ENCODE measurements at places on chromosomes 11 and 22. TPM values are rescaled to one million over a fixed set of nuclear protein-coding genes. Genes with fewer than 3 reads are reported as not detected.
A peak's percentile ranks its signal among the peaks of the same experiment; 100 is the strongest.

PRDM11 gene
- 8.8 TPM for polyA plus RNA-seq

TMPRSS5 gene
- polyA plus RNA-seq, result 0.63 TPM

ZNF280A gene
- polyA plus RNA-seq, result 0.44 TPM

MYEOV gene
- not detected for polyA plus RNA-seq

NNMT gene
- 385 TPM for polyA plus RNA-seq

GLYAT gene
- polyA plus RNA-seq, result 1.6 TPM

ST14 gene
- 81.4 TPM for polyA plus RNA-seq

TRPM5 gene
- polyA plus RNA-seq, result 0.13 TPM

LUZP2 gene
- 2.2 TPM for polyA plus RNA-seq

CCDC134 gene
- polyA plus RNA-seq, result 7.4 TPM

P2RX6 gene
- polyA plus RNA-seq, result 8.0 TPM

THAP7 gene
- polyA plus RNA-seq, result 41.2 TPM

- H3K27ac ChIP-seq, result no peak overlapping the region
- H3K36me3 ChIP-seq, result no peaks in the 10 kb centered on the region
- no peaks in the 10 kb centered on the region for H3K4me1 ChIP-seq
- H3K4me3 ChIP-seq, result no peak overlapping the region
These were observed 8.1 kb downstream of the INPP5J start for GRCh38 chr22:31130873-31131272.

- no peak overlapping the region for H3K4me3 ChIP-seq
- H3K27ac ChIP-seq, result no peak overlapping the region
- H3K36me3 ChIP-seq, result no peaks in the 10 kb centered on the region
These were observed 901.4 kb upstream of the API5 start for GRCh38 chr11:42410251-42410955.

DNA sequence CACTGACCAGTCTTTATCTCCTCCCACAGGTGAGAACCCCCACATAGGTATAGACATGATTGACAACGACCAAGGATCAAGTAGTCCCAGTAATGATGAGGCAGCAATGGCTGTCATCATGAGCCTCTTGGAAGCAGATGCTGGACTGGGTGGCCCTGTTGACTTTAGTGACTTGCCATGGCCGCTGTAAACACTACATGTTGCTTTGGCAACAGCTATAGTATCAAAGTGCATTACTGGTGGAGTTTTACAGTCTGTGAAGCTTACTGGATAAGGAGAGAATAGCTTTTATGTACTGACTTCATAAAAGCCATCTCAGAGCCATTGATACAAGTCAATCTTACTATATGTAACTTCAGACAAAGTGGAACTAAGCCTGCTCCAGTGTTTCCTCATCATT, 76.5 kb downstream of the BTBD10 start:
- H3K27me3 ChIP-seq, result no peaks in the 10 kb centered on the region
- H3K4me1 ChIP-seq, result no peaks in the 10 kb centered on the region
- H3K27ac ChIP-seq, result no peak overlapping the region
- no peaks in the 10 kb centered on the region for H3K36me3 ChIP-seq
- peak; percentile 52 for DNase-seq
- H3K4me3 ChIP-seq, result no peak overlapping the region

DNA sequence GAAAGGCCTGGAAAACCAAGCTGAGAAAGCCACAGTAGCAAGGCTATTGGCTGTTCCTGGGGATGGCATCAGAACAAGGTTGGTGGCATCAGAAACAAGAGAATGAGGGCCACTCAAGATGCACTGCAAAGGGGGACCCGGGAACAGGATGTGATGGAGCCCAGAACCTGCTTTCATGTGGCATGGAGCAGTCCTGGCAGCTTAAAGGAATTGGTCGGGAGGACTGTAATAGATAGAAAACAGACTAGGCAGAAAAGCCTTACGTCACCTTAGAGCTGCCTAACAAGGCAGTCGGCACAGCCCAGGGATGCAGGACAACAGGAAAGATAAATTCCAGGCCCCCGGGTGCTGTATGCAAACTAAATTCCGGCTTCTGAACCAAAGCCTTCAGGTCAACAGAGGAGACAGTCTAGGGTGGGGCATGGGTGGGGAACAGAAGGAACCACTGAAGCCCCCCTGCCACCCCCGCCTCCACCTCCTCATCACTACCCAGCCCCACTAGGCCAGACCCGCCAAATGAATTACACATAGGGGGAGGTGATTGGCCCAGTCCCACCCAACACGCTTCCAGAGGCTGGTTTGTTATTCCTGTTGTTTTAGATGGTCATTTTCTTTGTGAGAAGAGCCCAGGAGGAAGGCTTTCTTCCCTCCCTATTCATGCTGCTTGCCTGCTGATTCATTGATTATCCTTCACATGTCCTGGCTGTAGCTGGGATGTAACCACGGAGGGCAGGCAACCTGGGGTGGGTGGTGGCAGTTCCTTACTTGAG, 25.7 kb upstream of the LRRC55 start:
- no peaks in the 10 kb centered on the region for H3K36me3 ChIP-seq
- H3K4me1 ChIP-seq, result peaks cover 5% of the 10 kb centered on the region
- no peak overlapping the region for H3K4me3 ChIP-seq
- H3K27ac ChIP-seq, result no peak overlapping the region
- DNase-seq, result peak; percentile 48

GRCh38 chr11:124123622-124124021, 8.4 kb downstream of the VWA5A start:
- no peak overlapping the region for H3K4me3 ChIP-seq
- H3K36me3 ChIP-seq, result peaks cover 4% of the 10 kb centered on the region
- no peak overlapping the region for H3K27ac ChIP-seq

- H3K36me3 ChIP-seq, result no peaks in the 10 kb centered on the region
- no peaks in the 10 kb centered on the region for H3K27me3 ChIP-seq
- H3K4me3 ChIP-seq, result no peak overlapping the region
- no peak for DNase-seq
- peaks cover 5% of the 10 kb centered on the region for H3K4me1 ChIP-seq
These were observed 23.2 kb downstream of the NEAT1 start for GRCh38 chr11:65445604-65446445.

GRCh38 chr11:113163291-113164030, 150.9 kb upstream of the TTC12 start:
- no peaks in the 10 kb centered on the region for H3K36me3 ChIP-seq
- H3K4me3 ChIP-seq, result no peak overlapping the region
- no peak for DNase-seq

GRCh38 chr11:43685440-43685839, 4.9 kb downstream of the HSD17B12 start:
- H3K27me3 ChIP-seq, result no peaks in the 10 kb centered on the region
- H3K4me1 ChIP-seq, result no peaks in the 10 kb centered on the region
- DNase-seq, result no peak
- no peak overlapping the region for H3K4me3 ChIP-seq
- H3K36me3 ChIP-seq, result no peaks in the 10 kb centered on the region
- no peak overlapping the region for H3K27ac ChIP-seq

- DNase-seq, result peak; percentile 65
- peak overlapping the region; percentile 24 for H3K27ac ChIP-seq
- H3K36me3 ChIP-seq, result no peaks in the 10 kb centered on the region
- H3K4me1 ChIP-seq, result peaks cover 19% of the 10 kb centered on the region
These were observed 4.0 kb downstream of the DEAF1 start for GRCh38 chr11:690738-691633.

- no peaks in the 10 kb centered on the region for H3K27me3 ChIP-seq
- DNase-seq, result no peak
- no peak overlapping the region for H3K4me3 ChIP-seq
- H3K4me1 ChIP-seq, result no peaks in the 10 kb centered on the region
- peaks cover 1% of the 10 kb centered on the region for H3K36me3 ChIP-seq
These were observed 12.2 kb downstream of the MED19 start for GRCh38 chr11:57699813-57700212.

DNA sequence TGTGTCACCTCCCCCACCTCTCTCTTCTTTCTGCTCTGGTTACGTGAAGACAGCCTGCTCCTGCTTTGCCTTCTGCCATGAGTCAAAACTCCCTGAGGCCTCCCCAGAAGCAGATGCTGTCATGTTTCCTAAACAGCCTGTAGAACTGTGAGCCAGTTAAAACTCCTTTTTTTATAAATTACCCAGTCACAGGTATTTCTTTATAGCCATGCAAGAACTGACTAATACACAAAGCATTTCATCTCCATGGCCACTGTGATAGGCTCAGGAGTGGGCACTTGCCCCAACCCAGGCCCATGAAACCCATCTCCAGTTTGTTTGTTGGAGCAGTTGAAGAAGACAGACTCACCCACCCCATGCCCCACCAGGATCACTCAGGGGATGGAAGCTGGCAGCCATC, 253.3 kb upstream of the ISX start:
- no peak overlapping the region for H3K27ac ChIP-seq
- no peaks in the 10 kb centered on the region for H3K36me3 ChIP-seq
- H3K27me3 ChIP-seq, result no peaks in the 10 kb centered on the region
- H3K4me3 ChIP-seq, result no peak overlapping the region
- H3K4me1 ChIP-seq, result peaks cover 15% of the 10 kb centered on the region

GRCh38 chr22:20422271-20423007, 15.2 kb downstream of the SCARF2 start:
- H3K27me3 ChIP-seq, result no peaks in the 10 kb centered on the region
- peak overlapping the region; percentile 94 for H3K27ac ChIP-seq
- H3K36me3 ChIP-seq, result no peaks in the 10 kb centered on the region
- peaks cover 36% of the 10 kb centered on the region for H3K4me1 ChIP-seq
- H3K4me3 ChIP-seq, result no peak overlapping the region

DNA sequence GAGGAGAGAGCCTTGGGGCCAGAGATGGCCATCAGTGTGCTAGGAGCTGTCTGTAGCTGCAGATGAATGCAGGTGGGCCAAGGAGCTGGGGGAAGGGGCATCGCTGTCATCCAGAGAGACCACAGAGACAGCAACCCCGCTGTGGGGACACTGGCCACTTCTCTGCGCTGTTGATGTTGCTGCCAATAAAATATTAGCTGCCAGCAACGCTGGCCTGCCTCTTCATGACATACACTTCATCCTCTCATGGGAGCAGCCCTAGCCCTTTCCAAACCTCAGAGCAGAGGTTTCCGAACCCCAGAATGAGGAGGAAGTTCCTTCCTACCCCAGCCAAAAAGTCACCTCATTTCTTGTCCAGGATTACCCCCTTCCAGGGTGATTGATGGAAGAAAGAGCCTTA, 106.2 kb downstream of the PARVA start:
- H3K36me3 ChIP-seq, result no peaks in the 10 kb centered on the region
- H3K27ac ChIP-seq, result peak overlapping the region; percentile 31
- no peaks in the 10 kb centered on the region for H3K4me1 ChIP-seq
- no peak for DNase-seq
- H3K27me3 ChIP-seq, result no peaks in the 10 kb centered on the region

GRCh38 chr11:46343520-46343919, 3.7 kb upstream of the DGKZ start:
- no peaks in the 10 kb centered on the region for H3K27me3 ChIP-seq
- no peak overlapping the region for H3K4me3 ChIP-seq
- DNase-seq, result no peak
- H3K36me3 ChIP-seq, result no peaks in the 10 kb centered on the region
- H3K27ac ChIP-seq, result no peak overlapping the region

GRCh38 chr11:72625691-72626413, 48.4 kb downstream of the PDE2A start:
- H3K4me3 ChIP-seq, result no peak overlapping the region
- H3K4me1 ChIP-seq, result peaks cover 17% of the 10 kb centered on the region
- H3K36me3 ChIP-seq, result no peaks in the 10 kb centered on the region
- peak; percentile 83 for DNase-seq

DNA sequence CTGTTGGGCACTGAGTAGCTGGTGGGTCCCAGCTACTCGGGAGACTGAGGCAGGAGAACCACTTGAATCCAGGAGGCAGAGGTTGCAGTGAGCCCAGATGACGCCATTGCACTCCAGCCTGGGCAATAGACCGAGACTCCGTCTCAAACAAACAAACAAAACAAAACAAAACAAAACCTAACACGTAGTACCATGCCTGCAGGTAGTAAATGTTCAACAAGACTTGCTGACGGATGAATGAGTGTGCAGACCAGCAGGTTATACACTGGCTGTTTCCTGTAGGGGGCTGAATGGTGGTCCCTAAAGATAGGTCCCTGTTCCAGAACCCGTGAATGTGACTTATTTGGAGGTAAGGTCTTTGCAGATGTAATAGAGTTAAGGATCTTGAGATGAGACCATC, 12.8 kb upstream of the MRGPRD start:
- no peak overlapping the region for H3K4me3 ChIP-seq
- H3K36me3 ChIP-seq, result no peaks in the 10 kb centered on the region
- DNase-seq, result no peak
- no peaks in the 10 kb centered on the region for H3K4me1 ChIP-seq

DNA sequence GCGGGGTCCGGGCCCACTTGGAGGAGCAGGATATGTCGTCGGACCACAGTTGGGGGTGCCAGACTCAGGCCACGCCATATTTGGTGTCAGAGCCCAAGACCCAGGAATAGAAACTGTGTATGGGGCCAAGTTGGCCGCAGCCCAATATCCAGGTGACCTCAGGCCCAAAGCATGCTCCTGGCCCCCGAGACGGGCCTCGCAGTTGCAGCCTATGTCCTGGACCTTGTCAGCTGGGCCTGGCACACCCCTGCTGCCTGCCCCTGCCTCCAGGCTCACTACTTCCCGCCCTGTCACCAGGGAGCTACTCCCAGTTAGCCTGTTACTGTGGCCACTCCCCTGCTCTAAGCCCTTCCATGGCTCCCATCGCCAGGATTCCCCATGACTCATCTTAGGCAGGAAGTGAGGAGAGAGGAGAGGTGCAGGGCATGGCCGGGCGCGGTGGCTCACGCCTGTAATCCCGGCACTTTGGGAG, 23.1 kb downstream of the A4GALT start:
- no peaks in the 10 kb centered on the region for H3K36me3 ChIP-seq
- no peaks in the 10 kb centered on the region for H3K27me3 ChIP-seq
- peak overlapping the region; percentile 27 for H3K27ac ChIP-seq
- no peak overlapping the region for H3K4me3 ChIP-seq

DNA sequence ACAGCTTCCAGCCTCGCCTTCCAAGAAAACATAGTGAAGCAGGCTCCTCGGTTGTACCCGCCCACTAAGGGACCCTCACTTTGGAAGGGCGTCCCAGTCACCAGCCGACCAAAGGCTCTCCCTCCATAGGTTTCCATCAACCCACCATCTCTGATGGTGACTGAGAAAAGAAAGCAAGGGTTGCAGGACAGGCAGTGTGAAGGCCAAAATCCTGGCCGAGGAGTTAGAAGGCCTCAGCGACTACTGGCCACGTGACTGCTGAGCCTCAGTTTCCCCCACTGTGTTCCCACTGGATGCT, 2.7 kb downstream of the FXYD6 start:
- H3K4me1 ChIP-seq, result peaks cover 34% of the 10 kb centered on the region
- peaks cover 38% of the 10 kb centered on the region for H3K27me3 ChIP-seq
- H3K4me3 ChIP-seq, result no peak overlapping the region
- no peaks in the 10 kb centered on the region for H3K36me3 ChIP-seq
- DNase-seq, result no peak
- no peak overlapping the region for H3K27ac ChIP-seq

- H3K27ac ChIP-seq, result no peak overlapping the region
- no peaks in the 10 kb centered on the region for H3K4me1 ChIP-seq
- H3K36me3 ChIP-seq, result no peaks in the 10 kb centered on the region
- no peak for DNase-seq
- no peak overlapping the region for H3K4me3 ChIP-seq
These were observed 45.3 kb downstream of the PAK1 start for GRCh38 chr11:77428598-77428997.

GRCh38 chr11:69771466-69771865, 3.7 kb downstream of the FGF4 start:
- H3K4me3 ChIP-seq, result no peak overlapping the region
- no peak for DNase-seq
- no peak overlapping the region for H3K27ac ChIP-seq
- no peaks in the 10 kb centered on the region for H3K4me1 ChIP-seq
- peaks cover 73% of the 10 kb centered on the region for H3K27me3 ChIP-seq

GRCh38 chr11:99199341-99199740, 178.6 kb downstream of the CNTN5 start:
- peak; percentile 16 for DNase-seq
- H3K36me3 ChIP-seq, result no peaks in the 10 kb centered on the region
- no peaks in the 10 kb centered on the region for H3K4me1 ChIP-seq
- H3K4me3 ChIP-seq, result no peak overlapping the region

GRCh38 chr11:119687373-119688046, 41.5 kb downstream of the NECTIN1 start:
- DNase-seq, result no peak
- peaks cover 10% of the 10 kb centered on the region for H3K4me1 ChIP-seq
- H3K27ac ChIP-seq, result no peak overlapping the region
